Natural killer cell treated with Interleukin-12 subunit alpha and Interleukin-12 subunit beta and Interleukin-15 and Interleukin-18, amount 100 ng/mL, for 72 hours (primary cell): ENCODE measurements at places on chromosomes 2 and 18.

- peak; percentile 61 for DNase-seq
Measured at GRCh38 chr2:73290049-73290839, 3.1 kb downstream of the EGR4 start.

DNA sequence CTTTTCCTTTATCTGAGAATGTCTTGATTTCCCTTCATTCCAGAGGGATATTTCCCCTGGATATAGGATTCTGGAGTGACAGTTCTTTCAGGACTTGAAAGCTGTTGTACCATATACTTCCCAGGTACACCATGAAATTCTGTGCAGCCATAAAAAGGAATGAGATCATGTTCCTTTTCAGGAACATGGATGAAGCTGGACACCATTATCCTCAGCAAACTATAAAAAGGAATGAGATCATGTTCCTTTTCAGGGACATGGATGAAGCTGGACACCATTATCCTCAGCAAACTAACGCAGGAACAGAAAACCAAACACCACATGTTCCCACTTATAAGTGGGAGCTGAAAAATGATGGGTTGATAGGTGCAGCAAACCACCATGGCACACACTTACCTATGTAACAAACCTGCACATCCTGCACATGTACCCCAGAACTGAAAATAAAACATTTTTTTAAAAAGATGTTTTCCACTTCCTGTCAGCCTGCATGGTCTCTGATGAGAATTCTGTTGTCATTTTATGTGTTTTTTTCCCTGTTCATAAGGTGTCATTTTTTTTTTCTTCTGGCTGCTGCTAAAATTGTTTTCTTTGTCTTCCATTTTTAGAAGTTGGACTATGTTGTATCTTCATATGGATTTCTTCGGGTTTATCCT is 133.3 kb downstream of the DNAH6 start:
- DNase-seq, result no peak

DNA sequence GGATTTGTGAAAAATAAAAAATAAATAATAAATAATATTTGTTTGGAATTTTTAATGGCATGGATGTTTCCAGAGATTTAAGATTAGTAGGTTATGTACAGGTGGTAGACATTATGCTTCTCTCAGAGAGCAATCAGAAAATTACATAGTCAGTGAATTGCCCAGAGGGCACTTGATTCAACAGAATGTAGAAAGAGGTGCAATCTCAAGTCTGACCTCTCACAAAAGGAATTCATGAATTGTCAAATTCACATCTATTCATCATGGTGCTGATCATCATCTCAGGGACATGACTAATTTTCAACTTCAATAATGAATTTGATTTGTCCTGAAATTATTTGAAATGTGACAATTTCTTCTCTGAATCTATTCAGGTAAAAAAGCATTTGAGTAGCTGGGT is 172.5 kb downstream of the PDE11A start:
- DNase-seq, result no peak

DNA sequence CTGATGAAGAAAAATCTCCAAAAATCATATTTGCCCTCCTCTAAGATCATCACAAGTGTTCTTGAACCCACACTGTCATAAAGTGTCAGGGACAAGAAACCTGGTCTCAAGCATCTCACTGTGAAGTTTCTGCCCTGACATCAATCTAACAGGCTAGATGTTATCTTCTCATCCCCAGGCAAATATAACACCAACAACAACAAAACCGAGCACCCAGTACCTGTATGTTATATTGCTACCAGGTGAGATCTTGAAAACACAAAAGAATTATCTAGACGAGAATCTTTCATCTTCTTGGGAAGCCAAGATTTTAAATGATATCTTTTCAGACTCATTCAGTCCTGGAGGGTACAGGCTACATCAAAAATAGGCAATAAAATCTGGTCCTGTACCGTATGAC is 8.8 kb upstream of the MAP4K3 start:
- no peak for DNase-seq

- DNase-seq, result no peak
Measured at GRCh38 chr2:31204783-31205182, 12.5 kb downstream of the CAPN14 start.

DNA sequence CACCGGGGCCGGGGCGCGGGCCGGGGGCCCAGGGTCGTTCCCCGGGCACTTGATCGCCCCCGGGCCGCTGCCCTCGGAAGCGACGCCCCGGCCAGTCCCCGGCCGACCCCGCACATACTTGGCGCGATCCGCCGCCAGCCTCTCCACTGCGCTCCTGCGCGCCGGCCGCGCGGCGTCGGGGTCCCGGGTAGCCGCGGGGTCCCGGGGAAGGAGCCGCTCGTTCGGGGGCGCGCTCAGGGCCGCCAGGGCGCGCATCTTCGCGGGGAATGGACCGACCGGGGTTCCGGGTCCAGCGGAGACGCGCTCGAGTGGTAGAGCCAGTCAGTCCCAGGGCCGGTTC is 204 bp downstream of the FAM110C start:
- DNase-seq, result no peak

DNA sequence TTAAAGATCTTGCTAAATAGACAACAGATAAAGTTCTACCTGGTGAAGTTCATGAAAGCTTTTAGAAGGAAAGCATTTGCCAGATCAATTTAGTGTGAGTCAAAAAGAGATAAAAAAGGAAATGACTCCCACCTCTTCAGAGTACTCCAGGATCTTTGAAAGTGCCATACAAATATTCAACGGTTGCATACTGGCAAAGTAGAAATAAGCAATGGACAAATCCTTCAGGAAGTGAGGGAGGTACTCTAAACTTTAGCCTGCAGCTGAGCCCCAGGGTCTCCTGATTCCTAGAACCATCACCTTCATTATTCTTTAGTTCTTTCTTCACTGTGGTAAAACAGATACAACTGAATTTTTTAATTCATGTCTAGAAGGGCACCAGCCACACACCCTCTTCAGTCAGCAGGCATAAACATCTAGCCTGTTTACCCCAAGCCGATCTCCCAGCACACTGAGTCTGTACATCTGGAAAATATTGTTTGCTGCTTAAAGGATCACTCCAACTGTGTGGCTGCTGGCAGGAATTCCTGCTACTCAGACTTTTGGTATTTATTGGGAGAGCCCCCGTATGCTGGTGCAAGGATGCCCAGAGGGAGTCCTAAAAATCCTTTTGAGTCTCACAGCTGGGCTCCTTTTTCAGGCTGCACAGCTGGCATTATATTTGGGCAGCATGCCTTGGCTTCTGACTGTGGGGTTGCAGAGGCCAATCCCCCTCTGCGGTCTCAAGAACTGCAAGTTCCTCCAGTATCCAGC is 72.3 kb upstream of the SESTD1 start:
- no peak for DNase-seq

- no peak for DNase-seq
Measured at GRCh38 chr2:217901835-217902378, 100.9 kb downstream of the TNS1 start.

- DNase-seq, result no peak
Measured at GRCh38 chr2:112032689-112033465, 22.2 kb upstream of the TMEM87B start.
